ENCODE measurements at places on chromosomes 7 and 10.

GRCh38 chr7:103989785-103990767 lies 618 bp upstream of the RELN start:
- no peak for DNase-seq

DNA sequence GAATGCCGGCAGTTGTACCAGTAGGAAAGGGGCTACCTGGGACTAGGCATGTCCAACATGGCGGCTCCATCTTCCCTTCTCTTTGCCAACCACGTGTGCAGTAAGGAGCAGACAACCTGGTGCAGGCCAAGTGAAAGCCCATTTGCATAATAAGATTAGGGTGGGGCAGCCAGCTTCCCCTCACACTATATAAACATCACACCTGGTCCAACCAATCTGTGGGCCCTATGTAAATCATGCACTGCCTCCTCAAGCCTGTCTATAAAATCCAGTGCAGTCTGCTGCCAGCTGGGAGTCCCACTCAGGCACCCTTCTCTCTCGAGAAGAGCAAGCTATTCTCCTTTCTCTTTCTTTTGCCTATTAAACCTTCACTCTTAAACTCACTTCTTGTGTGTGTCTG lies 429.3 kb downstream of the CALN1 start:
- no peak for DNase-seq

DNA sequence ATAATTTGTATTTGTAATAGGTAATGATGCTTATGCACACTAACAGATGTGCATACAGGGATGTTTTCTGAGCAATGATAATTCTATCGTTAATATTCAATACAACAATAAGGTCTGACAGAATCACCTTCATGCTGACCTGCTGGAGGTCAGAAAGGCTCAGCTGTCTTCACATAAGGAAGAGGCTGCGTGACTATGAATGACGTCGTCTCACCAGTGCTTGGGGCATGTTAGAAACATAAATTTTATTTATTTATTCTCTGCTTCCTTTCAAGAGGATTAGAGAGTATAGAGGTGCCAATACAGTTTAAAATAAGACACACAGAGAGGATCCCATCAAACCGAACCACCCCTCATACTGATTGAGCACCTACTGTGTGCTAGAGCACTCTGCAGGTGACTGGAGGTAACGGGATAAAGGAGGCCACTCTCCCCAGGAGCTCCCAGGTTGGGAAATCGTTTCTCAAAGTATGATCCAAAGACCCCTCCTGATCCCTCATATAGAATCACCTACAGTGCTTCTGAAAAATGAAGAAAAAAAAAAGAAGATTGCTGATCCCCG lies 265.6 kb upstream of the NPVF start:
- no peak for DNase-seq

GRCh38 chr10:11609492-11610093 lies 1.9 kb downstream of the USP6NL start:
- no peak for DNase-seq

DNA sequence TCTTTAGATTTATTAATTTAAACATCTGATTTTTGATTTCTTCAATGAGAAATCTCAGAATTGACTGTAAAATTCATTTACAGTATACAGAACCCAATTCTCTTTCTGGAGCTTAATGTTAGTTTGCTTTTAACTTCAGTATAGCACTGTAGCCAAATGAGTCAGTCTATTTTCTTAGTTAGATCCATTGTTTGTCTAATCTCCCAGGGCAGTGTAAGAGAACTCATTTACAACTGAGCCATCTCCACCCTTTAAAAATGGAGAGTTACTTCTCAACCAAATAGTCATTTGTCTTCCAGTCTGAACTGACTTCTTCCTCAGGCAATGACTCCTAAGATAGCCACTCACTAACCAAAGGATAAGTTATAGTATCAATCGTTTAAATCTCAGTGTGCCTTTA lies 3.0 kb upstream of the WNT2 start:
- DNase-seq = no peak

GRCh38 chr7:54615537-54615936 lies 73.4 kb downstream of the VSTM2A start:
- no peak for DNase-seq

- DNase-seq = no peak
These were observed 976 bp downstream of the ABCF2 start for GRCh38 chr7:151225948-151226510.

- DNase-seq = no peak
These were observed 134.7 kb upstream of the FAM20C start for GRCh38 chr7:57482-58255.

- DNase-seq = no peak
These were observed 1163.4 kb downstream of the CNTNAP2 start for GRCh38 chr7:147279964-147280374.

GRCh38 chr10:124344266-124344590 lies 74.5 kb downstream of the OAT start:
- no peak for DNase-seq

- no peak for DNase-seq
These were observed 36.8 kb downstream of the PWWP2B start for GRCh38 chr10:132433671-132434340.

DNA sequence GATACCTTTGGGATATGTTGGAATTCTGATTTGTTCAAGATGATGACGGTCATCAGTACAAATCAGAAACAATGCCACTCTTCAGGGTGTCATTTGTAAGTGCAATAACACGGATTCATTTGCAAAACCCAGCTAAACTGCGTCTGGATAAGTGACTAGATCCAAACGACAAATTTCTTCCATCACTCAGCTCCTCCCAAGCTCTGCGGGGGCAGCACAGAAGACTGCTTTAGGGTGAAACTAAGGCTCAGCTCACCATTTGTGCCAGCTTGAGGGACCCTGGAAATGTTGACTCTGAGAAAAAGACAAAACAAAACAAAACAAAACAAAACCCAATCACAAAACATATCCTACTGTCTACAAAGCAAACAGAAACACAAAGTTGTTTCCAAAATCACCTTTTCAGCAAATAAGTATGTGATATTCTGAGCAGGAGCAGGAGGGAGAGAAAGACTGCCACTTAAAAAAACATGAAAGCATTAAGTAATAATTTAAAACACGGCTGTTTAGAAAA lies 8.0 kb downstream of the EVX1 start:
- DNase-seq = no peak

DNA sequence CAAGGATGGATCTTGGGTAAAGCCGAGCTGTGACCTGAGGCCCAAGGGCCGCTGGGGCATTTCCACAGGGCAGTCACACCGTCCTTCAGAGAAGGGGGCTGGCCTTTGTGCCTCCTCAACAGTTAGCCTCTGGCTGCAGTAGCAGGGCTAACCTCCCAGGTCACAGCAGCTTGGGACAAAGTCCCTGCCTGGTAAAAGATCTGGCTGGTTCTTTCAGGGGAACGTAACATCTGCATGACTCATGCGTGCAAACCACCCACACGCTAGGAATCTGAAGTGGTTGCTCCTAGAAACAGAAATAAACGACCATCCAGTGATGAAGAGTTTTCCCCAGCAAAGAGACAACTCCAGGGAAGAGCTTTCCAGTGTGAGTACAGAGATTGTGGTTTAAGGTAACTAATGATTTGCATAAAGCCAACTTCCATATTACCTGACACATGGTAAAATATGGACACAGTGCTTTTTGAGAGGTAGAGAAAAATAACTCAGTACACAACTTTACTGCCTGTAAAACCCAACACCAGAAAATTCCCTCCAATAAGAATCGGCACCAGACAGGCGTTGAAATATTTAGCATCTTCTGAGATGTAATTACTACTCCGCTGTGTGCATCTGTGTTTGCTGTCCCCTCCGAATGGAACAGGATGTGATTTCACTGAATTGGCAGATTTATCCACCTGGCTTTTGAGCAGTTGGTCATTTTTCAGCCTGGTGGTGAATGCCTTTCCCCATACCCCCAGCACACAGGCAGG lies 84.9 kb upstream of the ADRB1 start:
- no peak for DNase-seq

Measured in right renal pelvis (tissue), 4 donors.